ENCODE measurements at places on chromosomes 1 and 21. TPM values are rescaled to one million over a fixed set of nuclear protein-coding genes. Genes with fewer than 3 reads are reported as not detected.

CDCP2 gene
- polyA plus RNA-seq: 0.10 TPM

LAMC1 gene
- polyA plus RNA-seq: 268 TPM

DNA sequence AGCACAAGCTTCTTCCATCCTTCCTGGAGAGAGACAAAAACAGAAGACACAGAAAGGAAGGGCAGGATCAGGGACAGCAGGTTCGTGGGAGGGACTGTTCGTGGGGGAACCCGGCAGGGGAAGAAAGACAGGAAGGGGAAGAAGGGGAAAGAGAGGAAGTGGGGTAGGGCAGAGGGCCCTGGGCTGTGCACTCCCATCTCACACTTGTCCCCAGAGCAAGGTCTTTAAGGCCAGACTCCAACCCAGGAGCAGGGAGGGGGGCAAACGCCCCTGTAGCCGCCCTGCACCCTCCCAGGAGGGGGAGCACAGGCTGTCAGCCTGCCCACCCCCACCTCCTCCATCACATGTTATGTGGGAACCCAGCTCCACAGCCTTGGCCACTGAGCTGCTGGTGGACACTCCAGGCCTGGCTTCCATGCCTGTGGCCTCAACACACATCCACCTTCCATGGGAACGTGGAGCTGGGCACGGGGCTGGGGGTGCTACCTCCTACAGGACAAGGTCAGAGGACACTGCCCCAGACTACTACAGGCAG, 9.3 kb downstream of the SLC19A1 start:
- no peak for DNase-seq

- peak; percentile 92 for DNase-seq
Measured at GRCh38 chr1:119327450-119328155, 41.0 kb upstream of the HAO2 start.

- DNase-seq: no peak
Measured at GRCh38 chr1:68438310-68438709, 11.4 kb downstream of the RPE65 start.

MYOG gene
- polyA plus RNA-seq: 0.18 TPM

VWA5B1 gene
- 3.3 TPM for polyA plus RNA-seq

CLIC6 gene
- polyA plus RNA-seq: 1.7 TPM

DNA sequence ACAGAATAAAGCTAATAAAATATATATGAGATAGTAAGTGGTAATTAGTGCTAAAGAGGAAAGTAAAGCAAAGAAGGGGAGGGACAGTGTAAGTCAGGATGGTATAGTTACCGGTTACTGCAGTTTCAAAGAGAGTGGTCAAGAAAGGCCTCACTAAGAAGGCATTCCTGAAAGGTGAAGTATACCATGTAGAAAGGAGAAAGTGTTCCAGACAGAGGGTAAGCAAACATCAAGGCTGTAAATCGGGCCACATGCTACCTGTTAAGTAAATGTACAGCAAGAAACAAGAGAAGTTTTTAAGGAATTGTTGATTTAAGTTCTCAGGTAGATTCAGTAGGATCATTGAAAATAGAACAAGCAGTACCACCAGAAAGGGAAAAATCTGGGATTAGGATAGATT, 9.7 kb downstream of the DESI2 start:
- DNase-seq: no peak

FBLIM1 gene
- 55.1 TPM for polyA plus RNA-seq

GRCh38 chr1:19869929-19870328, 12.3 kb upstream of the OTUD3 start:
- DNase-seq: no peak

GRCh38 chr1:227952374-227953021, 4.8 kb upstream of the WNT9A start:
- DNase-seq: no peak

GRCh38 chr1:229507502-229507901, 639 bp downstream of the NUP133 start:
- DNase-seq: no peak

DNA sequence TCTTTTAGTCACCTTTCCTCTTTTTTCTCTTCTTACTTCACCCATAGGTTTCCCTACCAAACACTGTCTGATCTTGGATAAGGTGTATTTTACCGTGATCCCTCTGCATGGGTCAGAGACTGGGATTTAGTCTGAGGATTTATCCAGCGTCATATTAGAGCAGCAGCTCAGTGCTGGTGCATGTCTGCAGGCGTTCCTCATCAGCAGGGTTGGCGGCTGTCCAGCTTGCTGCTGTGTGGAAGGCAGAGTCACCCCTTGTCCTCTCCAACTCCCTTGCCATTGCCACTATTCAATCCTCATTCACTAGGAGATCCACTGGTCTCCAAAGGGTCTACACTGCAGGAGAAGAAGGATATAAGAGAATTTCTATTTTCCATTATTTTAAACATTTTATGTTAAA, 7.3 kb upstream of the FAM78B start:
- no peak for DNase-seq

- no peak for DNase-seq
Measured at GRCh38 chr1:97938285-97938642, 17.4 kb upstream of the DPYD start.

NBPF4 gene
- polyA plus RNA-seq: not detected

GRCh38 chr1:201891451-201892045, 2.9 kb downstream of the SHISA4 start:
- no peak for DNase-seq

- DNase-seq: no peak
Measured at GRCh38 chr1:228793032-228793431, 57.8 kb downstream of the RHOU start.

SPRR1A gene
- not detected for polyA plus RNA-seq

GRCh38 chr1:186208405-186209129, 166.5 kb downstream of the TPR start:
- no peak for DNase-seq

DNA sequence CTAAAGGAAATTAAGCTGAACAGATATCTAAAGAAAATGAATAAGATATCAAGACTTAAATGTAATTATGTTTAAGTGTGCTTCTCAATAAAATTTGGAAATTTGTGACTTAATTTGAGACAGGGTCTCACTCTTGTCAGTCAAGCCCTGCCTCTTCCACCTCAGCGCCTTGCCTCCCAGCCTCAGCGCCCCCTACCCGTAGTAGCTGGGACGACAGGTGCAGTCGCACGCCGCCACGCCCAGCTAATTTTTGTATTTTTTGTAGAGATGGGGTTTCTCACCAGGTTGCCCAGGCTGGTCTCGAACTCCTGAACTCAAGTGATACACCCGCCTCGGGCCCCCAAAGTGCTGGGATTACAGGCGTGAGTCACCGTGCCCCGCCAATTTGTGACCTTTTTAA, 117.0 kb downstream of the CLEC20A start:
- no peak for DNase-seq

ITSN1 gene
- polyA plus RNA-seq: 41.7 TPM

DNA sequence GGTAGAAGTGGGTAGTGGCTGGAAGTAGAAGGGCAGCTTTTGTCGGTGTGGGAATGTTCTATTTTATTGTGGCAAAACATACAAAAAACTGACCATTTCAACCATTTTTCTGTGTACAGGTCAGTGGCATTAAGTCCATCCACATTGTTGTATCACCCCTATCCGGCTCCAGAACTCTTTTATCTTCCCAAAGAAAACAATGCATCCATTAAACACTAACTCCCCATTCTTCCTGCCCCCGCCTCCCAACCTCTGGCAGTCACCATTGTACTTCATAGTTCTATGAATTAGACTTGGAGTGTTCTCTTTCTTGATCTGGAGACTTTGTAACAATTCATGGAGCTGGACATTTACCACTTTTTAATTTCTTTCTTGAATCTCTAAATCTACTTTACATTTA, 55.7 kb downstream of the DEGS1 start:
- no peak for DNase-seq

DNA sequence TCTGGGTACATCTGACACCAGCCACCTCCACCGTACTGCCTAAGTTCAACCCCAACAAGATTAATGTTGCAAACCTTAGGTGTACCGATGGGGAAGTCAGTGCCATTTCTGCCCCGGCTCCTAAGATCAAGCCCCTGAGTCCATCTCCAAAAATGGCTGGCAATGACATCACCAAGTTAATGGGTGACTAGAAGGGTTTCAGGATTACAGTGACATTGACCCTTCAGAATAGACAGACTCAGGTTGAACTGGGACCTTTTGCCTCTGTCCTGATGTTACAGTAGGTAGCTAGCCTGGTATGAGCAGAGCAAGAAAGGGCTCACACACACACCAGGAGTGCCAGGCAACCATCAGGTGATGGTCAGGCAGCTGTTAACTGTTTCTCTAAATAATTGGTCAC, 21.7 kb upstream of the ZMYM6 start:
- DNase-seq: no peak

GRCh38 chr1:155893389-155894142, 17.6 kb downstream of the RIT1 start:
- peak; percentile 38 for DNase-seq

DNA sequence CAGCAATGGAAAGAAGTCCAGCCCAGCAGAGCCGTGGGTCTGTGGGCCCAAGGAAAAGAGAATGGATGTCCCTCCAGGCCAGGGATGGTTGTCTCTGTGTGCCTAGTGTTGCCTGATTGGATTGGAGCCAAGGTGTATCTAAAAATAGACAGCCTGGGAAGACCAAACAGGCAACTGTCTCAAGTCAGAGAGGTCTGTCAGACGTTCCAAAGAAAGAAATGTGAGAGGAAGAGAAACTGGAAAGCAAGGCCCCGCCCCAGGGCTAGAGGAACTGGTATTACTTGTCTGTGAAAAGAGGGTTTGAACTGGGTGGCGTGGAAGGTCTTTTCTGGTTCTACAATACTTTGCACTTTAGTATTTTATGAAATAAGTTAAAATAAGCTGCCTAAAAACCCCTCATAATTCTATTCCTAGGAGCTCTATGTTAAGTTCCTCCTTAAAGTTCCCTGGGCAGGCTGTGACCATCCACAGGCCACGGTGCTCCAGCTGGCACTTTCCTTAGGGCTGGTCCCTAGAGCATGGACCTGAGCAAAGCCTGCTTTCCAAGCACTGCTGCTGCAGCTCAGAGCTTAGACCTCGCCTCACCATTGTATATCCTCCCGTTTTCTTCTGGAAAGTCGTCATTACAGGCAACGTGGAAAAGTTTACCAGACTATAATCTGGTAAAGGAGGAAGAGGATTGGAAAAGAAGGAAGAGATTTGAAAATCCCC, 151.6 kb downstream of the DISC1 start:
- no peak for DNase-seq

- no peak for DNase-seq
Measured at GRCh38 chr1:86466109-86466844, 2.5 kb upstream of the CLCA1 start.

SAMD13 gene
- 5.3 TPM for polyA plus RNA-seq

KIF21B gene
- polyA plus RNA-seq: 2.4 TPM

FUCA1 gene
- 40.4 TPM for polyA plus RNA-seq

GRCh38 chr1:197521118-197521739, 253.2 kb downstream of the CRB1 start:
- DNase-seq: peak; percentile 14

- DNase-seq: no peak
Measured at GRCh38 chr1:7712731-7713323, 58.3 kb upstream of the VAMP3 start.

- no peak for DNase-seq
Measured at GRCh38 chr21:42254651-42255601, 36.0 kb downstream of the ABCG1 start.

DNA sequence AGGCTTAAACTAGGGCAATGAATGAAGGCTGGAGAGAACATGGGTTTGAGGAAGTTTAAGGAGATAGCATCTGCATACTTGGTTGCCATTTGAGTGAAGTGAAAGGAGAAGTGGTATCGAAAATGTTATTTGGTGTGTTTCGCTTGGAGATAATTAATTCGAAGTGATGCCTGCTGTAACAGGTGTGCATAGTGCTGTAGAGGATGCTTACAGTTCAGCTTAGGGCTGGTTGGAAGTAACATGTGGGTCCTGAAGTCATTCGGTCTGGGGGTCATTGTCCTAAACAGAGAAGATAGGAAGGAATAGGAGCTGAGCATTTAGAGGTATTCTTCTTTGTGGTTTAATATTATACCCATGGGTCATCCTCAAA, 301 bp upstream of the NUDT17 start:
- no peak for DNase-seq

GRCh38 chr1:186681121-186681520, 898 bp upstream of the PTGS2 start:
- no peak for DNase-seq

DNA sequence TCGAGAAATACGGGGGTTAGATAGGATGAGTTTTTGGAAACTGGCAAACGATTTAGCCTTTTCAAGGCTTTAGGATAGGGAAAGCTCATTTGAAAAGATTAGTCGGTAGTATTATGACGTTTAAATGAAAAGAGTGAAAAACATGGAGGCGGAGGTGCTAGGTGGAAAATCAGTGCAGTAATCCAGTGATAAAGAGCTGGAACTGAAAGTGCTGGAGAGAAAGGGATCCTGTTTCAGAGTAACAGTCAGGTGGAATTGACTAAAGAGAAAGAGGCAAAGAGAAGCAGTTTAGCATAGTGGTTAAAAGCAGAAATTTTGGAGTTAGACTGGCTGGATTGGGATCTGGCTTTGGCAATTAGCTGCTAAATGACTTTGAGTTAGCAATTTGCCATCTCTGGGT, 945 bp downstream of the WDR3 start:
- peak; percentile 8 for DNase-seq

- peak; percentile 29 for DNase-seq
Measured at GRCh38 chr1:179709841-179710329, 33.2 kb upstream of the FAM163A start.

FOXO6 gene
- polyA plus RNA-seq: 2.3 TPM

DNA sequence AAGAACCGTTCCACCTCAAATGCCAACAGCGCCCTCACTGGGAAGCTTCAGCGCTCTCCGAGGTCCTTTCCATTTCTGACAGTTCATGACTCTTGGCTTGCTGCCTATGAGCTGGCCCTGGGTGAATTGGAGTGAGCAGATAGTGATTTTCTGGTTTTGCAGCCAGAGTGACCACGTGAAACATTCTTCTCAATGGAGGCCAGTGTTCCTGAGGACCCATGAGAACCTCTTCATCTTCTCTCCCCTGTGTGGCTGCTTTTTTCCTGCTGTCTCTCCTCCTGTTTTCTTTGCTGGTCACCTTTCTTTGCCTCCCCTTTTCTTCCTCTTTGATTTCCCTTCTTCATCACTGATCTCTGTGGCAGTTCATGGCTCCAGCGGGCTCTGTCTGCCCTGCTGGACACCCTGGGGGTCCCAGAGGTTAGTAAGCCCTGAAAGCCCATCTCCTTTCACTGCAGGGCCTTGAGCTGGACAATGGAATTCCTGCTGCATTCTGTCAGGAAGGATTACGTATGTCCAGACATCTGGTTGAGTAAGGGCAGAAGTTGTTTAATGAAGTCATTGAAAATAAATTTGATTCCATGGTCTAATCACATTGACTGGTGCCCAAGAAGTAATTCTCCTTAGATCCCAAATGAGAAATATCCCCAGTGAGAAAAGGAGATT, 29.9 kb downstream of the VASH2 start:
- no peak for DNase-seq

All from renal pelvis (tissue), 12 donors.